GM03348 (cell line): ENCODE measurements at places on chromosomes 5 and 9.

DNA sequence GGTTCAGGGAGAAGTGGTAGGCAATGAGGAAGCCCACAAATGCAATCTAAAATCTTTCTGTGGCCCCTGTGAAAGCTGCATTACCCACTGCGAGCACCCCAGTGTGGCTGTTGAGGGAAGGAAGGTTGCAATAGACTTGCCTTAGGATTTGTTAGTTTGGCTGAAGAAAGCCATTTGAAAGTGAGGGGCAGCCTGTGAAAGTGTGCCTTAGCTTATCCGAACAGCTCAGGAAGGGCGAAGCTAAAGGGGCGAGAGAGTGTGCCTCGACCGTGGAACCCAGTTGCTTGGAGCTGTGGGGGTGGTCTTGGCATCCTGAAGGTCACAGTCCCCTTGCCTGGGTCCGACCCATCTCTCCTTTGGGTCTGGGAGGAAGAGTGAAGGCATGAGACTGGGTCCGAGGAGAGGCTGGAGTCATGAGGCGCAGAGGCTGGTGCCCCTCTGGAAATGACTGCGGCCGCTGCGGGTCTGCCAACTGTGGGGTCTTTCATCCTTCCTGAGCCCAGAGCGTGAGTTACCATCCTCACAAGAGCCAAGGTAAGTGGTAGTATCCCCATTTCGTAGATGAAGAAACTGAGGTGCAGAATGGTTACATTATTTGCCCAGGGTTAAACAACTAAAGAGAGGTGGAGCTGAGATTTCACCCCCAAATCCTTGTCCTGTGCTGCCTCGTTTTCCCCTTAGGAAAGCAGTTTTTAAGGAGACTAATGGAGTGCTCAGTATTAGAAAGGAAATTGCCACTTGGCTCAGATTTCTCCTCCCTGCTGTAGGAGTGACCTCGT lies 24.4 kb downstream of the SLC25A25 start:
- DNase-seq = no peak

- no peak for DNase-seq
Observed at GRCh38 chr9:133369422-133369821, 6.4 kb downstream of the SURF4 start.

- no peak for DNase-seq
Observed at GRCh38 chr5:20113931-20114330, 125.9 kb upstream of the CDH18 start.

DNA sequence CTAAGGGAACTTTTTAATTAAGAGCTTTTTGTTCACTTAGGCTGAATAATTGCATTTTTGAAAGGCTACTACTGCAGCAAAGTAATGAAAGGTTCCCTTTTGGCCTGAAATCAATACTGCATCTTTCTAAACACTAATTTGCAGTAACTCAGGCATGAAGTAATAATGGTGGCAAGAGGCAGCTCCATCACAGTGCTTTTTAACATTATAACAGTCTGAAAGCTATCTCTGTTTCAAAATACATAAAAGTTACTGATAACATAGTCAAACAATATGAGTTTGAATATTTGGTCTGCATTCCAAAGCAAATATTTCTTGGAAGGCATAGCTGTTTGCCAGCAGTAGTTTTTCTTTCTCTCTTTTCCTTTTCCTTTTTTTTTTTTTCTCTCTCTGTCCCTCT lies 113.4 kb downstream of the FBN2 start:
- DNase-seq = no peak

DNA sequence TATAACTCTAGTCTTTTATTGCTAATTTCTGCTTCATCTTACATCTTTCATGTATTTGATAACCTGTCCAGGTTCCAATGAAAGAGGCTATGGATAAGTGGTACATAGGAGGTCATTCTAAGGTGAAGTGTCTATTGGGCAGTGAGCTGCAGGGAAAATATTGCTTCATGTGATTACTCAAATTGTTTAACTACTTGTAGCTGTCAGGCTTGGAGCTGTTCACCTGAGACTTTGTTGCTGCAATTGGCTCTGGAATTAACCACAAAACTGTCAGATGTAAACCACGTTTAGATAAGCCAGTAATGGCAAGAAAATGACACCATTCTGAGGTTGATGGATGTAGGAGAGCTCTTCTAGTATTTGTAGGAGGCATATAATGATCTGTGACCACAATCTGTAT lies 26.0 kb downstream of the ADAMTSL1 start:
- DNase-seq = no peak

DNA sequence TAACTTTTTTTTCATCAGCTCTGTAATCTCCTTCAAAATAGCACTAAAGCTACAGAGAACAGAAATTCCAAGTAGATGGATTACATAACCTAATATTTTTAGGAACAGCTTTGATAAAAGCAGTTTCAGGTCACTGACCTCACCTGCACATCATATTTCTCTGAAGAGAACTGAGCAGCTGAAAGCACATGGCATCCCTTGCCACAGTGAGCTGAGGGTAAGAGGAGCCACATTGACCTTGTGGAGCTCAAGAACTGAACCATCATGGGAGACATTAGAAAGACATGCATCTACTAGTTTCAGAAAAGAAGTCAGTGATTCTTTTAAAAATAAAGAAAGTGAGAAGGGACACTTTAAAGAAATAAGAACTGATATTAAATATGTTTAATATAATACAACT lies 222.7 kb downstream of the CFAP90 start:
- DNase-seq = no peak

DNA sequence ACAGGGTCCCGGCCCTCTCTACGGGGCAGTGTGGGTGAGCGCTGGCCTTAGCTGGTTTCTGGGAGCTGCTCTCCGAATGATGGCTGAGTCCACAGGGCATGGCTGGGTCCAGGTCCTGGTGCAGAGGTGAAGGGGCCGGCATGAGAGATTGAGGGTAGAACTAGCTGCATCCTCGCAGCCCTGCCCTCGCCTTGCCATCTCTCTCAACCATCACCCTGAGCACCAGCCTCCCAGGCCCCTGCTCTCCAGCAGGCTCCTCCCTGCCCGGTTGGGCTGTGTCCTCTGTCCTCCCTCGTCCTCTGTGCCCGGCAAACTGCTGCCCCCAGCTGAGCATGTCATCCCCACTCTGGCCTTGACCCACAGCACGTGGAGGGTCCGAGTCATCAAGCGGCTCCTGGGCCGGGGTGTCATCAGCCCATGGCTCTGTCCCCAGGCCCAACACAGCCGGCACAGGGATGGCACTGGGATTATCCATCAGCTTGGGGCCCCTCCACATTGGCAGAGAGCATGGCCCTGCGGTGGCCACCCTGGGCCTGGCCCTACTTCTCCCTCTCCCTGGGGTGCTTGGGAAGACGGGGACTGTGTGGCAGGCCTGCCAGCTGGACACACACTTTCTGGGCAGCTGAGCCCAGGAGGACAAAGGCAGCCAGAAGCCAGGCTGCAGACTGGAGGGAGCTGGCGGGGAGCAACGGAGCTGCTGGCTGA lies 8.4 kb downstream of the FLT4 start:
- DNase-seq = no peak

DNA sequence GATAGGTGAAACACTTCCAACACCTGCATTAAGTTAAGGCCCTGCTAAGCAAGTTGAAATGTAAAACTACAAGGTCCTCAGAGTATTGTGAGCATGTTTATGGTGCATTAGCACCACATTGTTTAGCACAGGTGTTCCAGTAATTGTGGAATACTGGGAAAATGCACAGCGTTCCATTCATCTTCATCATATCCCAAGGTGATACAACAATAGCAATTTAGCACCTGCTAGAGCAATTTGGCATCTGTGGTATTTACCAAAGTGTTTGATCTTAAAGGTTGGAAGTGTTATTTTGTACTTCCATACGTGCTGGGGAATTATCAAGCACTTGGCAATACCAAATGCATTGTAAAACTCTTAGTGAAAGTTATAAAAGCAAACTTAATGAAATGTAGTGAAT lies 266.8 kb downstream of the CYLC2 start:
- DNase-seq = no peak

- DNase-seq = no peak
Observed at GRCh38 chr5:140037012-140037411, 6.1 kb downstream of the NRG2 start.

GRCh38 chr5:160359242-160359641 lies 11.2 kb downstream of the C1QTNF2 start:
- DNase-seq = no peak

DNA sequence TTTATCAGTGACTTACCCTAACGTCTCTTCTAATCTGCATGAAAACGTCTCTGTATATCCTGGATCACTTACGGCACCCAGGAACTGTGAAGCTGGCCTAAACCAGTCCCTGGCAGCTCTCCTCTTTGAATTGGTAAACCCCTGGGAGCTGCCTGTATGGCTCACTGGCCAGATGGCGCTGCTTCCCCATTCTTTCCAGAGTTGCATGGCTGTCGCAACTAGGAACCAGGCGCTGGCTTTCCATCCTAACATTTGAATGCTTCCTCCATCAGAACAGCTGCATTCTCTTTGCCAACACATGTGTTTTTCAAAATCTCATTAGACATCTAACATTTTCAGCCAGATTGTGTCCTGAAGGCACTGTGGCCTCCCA lies 8.0 kb upstream of the PCA3 start:
- DNase-seq = peak; percentile 76

DNA sequence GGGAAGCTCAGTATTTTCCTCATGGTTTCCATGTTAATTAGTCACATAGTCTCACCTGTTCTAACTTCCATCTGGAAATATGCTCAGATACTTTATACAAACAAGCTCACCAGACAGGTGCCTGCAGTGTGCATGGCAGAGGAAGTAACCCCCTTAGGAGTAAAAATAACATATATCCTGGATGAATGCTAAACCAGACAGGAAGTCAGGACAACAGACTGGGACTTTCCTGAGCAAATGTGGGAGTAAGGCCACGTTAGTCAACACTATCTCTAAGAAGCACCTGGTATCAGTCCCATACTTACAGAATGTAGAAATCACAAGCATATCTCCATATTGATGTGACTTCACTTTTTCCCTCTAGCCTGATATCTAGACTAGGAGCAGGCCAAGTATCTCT lies 128.4 kb downstream of the SEC61B start:
- DNase-seq = no peak

DNA sequence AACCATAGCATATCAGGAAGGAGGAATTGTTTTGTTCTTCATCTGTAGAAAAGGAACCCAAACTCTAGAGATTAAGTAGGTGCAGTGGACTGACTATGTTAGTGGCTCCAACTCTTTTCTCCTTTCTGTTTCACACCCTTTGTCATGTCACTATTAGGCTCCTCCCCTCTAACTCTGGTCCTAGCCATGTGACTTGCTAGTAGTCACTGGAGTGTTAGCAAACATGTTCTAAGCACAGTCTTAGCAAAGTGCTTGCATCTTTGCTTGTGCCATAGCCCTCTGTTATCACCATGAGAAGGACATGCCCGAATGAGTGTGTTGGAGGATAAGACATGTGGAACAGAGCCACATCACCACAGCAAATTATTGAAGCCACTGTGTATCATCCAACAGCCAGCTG lies 55.4 kb upstream of the PPP3R2 start:
- no peak for DNase-seq

- no peak for DNase-seq
Observed at GRCh38 chr5:92635001-92635461, 946.0 kb downstream of the NR2F1-AS1 start.

GRCh38 chr5:56447232-56447631 lies 214.1 kb upstream of the ANKRD55 start:
- no peak for DNase-seq

GRCh38 chr9:127960410-127961154 lies 20.2 kb downstream of the EEIG1 start:
- DNase-seq = no peak
